ENCODE measurements at places on chromosomes 3 and 15.

DNA sequence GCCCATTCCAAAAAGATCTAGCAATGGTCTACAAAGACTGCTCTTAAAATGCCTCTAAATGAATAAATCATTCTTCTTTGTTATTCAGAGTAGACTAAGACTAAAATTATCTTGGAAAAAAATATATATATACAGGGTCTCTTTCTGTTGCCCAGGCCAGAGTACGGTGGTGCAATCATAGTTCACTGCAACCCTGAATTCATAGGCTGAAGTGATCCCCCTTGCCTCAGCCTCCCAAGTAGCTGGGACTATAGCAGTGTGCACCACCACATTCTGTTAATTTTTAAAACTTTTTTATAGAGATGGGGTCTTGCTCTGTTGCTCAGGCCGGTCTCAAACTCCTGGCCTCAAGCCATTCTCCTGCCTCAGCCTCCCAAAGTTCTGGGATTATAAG, 18.7 kb downstream of the WWTR1 start:
- DNase-seq: no peak

GRCh38 chr15:75902129-75902557, 1.5 kb upstream of the FBXO22 start:
- no peak for DNase-seq

- no peak for DNase-seq
These were observed 271.9 kb downstream of the MCTP2 start for GRCh38 chr15:94503293-94503692.

- DNase-seq: no peak
These were observed 207.9 kb downstream of the LPP start for GRCh38 chr3:188361888-188362287.

GRCh38 chr15:27427276-27427675, 456.3 kb downstream of the GABRG3 start:
- DNase-seq: no peak

DNA sequence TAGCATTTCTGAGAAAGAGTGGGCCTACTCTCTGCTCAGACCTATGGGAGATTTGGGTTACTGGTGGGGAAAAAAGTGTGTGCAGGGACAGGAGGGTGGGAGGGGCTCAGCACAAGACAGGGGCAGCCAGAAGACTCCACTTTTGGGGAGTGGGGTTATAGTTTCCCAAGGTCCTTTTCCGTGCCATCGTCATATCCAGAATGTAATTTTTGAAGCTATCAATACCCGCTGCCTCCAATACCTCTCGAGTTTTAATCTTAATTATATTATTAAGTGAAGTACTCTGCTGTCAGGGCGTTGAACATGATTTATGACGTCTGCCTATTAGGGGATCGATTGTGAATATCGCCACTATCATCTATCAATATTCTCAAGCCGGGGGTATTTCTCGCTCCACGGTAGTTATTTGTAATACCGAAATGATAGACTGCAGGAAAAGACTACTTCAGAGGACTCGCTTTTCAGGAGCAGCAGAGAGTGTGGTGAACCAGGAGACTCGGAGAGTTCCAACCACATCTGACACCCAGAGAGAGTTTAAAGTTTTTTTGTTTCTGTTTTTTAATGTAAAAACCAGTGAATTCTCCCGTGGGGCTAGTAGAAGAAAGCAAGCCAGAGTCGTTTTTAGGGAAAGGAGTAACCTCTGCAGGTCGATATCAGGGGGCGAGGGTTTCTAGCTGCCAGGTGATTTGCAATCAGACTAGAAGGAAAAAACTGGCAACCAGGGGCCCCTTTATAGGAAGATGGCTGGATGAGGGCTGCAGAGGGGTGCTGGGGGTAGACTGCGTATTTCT, 20.6 kb downstream of the NR2F2 start:
- no peak for DNase-seq

DNA sequence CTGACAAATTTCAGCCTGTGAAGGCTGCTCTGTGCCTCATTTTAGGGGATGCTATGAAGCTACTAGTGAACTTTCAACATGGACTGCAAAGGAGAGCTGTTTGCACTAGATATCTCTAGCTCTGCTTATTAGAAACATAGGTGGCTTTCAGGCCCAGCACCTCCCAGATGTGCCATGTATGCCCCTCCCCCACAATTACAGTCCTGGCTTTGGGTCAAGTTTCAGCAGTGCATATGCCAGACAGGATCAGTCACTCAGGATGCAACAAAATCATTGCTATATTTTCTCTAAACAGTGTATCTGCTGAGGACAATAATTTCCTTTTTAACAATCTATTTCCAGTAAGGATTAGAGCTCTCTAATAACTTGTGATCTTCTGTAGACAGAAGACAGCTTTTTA, 178.8 kb upstream of the STAC start:
- no peak for DNase-seq

- DNase-seq: no peak
These were observed 76.6 kb downstream of the SRGAP3 start for GRCh38 chr3:9172851-9173321.

GRCh38 chr3:49124991-49125670, 4.5 kb upstream of the USP19 start:
- DNase-seq: no peak

DNA sequence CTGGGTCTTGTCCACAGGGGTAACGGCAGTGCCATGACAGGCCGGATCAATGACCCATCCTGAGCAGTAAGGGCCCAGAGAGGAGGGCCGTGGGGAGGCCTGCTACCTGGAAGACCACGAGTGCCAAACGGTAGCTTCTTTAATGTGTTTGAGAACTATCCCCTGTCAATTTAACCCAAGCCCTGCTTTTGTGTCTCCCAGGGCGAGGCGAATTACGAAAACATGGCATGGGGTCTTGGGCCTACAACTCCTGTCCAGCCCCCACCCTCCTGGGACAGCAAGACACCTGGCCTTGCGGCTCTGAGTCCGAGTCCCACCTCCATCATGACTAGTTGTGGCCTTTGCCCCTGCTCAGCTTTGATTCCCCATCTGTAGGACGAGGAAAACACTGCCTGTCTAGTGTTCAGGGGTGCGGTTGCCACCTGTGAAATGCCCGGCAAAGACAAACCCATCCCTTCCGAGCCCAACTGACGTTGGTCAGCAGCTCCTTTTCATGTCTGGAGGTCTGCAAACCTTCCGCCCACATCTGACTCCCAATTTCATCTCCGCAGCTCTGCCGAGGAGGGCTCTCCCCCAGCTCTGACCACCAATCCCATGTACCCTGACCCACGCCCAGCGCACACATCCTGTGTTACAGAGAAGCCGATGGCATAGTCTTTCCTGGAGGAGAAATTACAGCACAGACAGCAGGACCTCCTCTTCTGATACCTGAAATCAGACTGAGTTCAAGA, 28.9 kb upstream of the SNRPA1 start:
- DNase-seq: no peak

GRCh38 chr3:67386451-67386850, 268.0 kb downstream of the SUCLG2 start:
- DNase-seq: no peak

- no peak for DNase-seq
These were observed 121.4 kb upstream of the GMNC start for GRCh38 chr3:190983875-190984274.

- DNase-seq: no peak
These were observed 18.8 kb downstream of the ZBBX start for GRCh38 chr3:167361306-167361705.

- no peak for DNase-seq
These were observed 32.2 kb downstream of the ATP10A start for GRCh38 chr15:25830844-25831451.

DNA sequence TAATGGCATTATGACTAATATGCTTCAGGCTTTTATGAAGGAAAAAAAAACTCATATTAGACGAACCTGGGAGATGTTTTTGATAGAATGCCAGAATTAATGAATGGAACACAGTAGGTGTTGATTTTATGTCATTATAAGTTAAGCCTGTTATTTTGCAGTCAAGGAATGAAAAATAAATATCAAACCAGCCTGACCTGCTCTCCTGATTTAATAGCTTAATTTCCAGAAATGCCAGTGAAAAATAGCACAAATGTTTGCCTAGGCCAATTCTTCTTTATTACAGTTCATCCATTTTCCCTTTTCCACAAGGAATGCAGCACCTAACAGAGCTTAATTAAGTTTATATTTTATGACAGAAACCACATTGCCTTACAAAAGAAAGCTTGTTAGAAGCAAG, 292.0 kb downstream of the TBL1XR1 start:
- no peak for DNase-seq

- no peak for DNase-seq
These were observed 199.1 kb upstream of the SUCLG2 start for GRCh38 chr3:67853520-67853919.

DNA sequence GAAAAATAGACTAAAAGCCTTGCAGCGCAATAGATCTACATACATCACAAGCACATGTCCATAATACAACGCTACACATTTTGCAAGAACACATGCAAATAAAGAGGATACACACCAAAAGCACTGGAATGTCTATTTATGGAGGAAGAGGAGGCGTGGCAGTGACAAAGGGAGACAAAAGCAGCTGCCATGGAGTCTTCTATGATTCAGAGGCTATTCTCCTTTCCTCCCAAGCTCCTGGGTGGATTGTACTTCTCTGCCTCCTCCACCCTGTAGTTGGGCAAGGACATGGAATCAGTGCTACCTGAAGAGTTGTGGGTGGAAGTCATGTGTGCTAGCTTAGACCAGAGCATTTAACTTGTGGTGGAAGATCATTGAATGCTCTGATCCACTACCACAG, 57.9 kb upstream of the ABHD2 start:
- no peak for DNase-seq

GRCh38 chr15:38671675-38672254, 107.2 kb upstream of the RASGRP1 start:
- no peak for DNase-seq

DNA sequence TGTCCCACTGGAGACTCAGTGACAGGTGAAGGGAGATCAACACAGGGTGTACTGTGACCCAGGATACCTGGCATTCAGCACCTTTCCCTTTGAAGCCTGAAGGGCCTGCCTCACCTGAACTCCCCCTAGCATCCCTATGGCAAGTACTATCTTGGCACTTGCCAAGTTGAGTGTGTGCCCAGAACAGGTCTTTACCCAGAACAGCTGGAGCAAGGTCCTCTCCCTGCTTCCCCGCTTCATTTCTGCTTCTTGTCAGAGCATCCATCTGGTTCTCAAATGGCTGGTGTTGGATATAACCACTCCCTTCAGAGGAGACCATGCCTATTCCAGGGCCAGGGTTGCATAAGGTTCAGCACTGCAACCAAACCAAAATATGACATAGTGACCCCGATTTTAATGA, 73.0 kb downstream of the FAM43A start:
- no peak for DNase-seq

DNA sequence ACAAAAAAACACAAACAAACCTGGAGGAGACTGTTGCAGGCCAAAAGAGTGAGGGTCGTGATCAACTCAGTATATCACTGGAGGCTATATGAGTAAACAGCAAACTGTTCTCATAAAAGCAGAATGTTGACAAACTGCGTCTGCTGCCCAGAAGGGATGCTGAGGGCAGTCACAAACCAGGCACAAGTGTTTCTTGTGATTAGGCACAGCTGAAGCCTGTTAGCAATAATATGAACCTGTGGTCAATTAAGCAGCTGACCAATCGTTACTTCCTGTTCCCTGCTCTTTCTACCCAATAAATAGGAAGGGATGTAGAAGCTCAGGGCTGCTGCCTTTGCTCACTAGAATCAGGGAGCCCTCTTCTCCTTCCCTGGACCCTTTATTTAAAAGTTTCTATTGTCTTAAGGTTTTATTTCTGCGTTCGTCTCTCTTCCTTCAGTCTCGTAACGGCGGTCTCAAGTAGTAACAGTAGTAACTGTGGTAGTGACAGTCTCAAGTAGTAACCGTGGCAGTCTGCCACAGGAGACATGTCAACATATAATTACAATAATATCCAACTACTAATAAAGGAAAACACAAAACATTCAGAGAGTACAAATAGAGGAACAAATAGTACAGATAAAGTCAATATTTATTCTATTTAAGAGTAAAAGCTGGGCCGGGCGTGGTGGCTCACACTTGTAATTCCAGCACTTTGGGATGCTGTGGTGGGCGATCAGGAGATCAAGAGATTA, 698.4 kb upstream of the CCDC54 start:
- no peak for DNase-seq

GRCh38 chr3:37988931-37989525, 1.6 kb upstream of the VILL start:
- no peak for DNase-seq

- no peak for DNase-seq
These were observed 7.4 kb downstream of the SLC38A3 start for GRCh38 chr3:50212502-50212901.

All from stimulated activated CD8-positive, alpha-beta memory T cell treated with anti-CD3 and anti-CD28 coated beads, Interleukin-4, amount 100 ng/mL, for 1 hour (primary cell).